ENCODE measurements at places on chromosomes 5 and 9.

DNA sequence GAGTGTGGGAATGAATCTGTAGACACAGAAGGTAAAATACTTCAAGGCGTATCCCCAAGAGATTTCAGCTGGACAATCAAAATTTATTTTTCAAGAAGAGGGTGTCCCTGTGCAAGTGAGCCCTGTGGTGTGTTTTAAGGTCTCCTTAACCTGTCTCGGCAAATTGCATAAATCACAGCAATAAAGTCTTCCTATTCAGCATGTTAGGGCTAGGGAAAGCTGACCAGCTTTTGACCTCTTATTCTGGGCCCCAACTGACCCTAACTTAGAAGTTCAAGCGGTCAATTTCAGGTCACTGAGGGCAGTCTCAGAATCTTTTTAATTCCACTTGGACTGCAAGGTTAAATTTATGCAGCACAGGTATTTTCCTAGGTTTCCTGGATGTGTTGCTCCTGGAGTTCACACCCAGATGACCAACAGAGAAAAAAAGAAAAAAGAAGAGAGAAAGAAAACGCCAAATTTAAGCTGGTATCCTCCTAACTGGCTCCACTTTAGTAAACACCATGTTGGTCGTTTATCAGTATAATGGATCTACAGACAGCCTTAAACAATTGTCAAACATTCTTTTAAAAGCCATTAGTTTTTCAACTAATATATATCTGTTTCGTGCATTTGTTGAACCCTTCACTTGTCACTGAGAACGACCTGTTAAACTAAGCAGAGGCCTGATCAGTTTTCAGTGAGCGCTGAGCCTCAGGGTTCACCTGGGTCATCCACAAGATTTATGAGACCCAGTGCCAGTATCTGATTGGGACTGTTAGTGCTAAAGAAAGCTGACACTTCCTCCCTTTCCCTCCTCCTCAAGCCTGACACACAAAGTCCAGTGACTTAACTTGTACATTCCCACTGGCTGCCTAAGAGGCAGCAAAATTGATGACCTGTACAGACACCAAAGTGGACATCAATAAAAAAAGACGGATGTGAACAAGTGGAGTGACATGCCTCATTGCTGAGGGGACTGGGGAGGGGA lies 546.1 kb downstream of the NR2F1-AS1 start:
- DNase-seq, result no peak

DNA sequence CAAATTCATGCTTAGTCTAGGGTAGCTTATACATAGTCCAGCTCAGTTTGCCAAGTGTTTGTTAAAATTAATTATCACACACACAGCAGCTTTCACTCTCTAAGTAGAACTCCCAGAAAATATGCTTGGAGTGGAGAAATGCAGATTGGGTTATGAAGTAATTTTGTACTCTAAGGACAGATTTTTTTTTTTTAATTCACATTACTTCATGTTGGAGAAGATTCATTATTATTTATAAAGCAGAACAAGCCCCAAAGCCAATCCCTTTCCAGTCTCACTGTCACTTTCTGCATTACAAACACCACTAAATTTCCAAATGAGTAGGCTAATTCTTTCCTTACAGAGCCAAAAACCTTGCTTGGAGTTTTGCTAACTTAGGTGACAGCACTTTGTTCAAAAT lies 11.7 kb upstream of the C9orf72 start:
- DNase-seq, result no peak

DNA sequence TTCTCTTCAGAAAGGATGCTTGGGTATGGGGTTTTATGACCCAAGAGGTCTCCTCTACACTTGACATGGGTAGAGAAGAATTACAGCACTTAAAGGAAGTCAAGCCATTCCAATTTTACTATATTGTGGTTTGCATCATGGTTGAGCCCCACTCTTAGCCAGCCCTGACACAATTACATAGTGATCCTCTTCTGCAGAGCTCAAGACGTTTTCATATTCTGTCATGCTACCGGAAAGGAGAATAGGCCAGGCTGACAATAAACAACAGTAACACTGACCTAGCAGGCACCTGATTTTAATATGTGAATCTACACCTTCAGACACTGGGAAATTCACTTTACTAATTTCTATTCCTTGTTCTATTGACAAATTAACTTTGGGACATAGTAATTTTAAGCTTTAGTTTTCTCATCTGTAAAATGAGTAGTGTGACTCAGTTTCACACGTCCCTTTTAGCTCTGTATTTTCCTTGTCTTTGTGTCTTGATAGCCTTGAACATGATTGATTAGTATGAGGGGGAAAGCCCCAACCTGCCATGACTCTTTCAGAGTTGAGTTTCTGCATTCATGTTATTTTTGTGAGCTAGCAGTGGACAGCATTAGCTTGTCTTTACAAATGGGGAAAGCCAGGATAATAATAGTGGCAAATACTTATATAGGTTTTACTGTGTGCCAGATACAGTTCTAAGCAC lies 83.8 kb downstream of the SV2C start:
- no peak for DNase-seq

DNA sequence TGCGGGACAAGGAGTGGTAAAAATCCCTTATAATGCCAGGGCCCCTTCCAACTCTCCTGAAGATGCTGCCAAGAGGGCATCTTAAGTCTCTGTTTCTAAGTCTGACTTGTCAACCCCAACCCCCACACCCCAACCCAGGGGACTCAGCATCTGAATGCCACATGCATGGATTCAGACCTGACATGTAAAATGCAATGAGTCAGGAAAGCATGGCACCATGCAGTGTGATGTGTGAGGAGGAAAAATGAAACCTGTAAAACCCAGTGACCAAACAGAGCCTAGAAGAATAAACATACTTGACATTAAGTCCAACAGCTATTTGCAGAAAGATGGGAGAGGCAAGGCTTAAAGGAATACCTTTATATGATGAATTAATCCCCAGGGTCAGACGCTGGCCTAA lies 112.4 kb downstream of the ASTN2 start:
- no peak for DNase-seq

DNA sequence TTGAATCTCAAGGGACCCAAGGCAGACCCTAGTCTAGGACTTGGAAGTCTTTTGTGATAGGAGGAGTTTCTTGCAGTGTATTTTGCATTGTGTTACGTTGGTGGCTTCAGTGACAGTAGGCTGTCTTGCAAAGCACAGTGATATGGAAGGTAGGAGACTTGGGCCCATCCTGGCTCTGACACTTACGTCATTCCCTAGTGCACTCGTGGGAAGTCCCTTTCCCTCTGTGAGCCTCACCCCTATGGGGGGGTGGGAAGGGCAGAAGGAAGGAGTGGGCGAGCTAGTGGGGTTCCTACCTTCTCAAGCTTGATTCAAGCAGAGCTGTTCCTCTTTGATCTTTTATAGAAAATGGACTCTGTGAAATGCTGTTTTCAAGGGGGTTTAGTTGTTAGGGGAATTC lies 9.2 kb upstream of the TEX53 start:
- no peak for DNase-seq

GRCh38 chr5:8766448-8766847 lies 779.4 kb downstream of the SEMA5A start:
- no peak for DNase-seq

DNA sequence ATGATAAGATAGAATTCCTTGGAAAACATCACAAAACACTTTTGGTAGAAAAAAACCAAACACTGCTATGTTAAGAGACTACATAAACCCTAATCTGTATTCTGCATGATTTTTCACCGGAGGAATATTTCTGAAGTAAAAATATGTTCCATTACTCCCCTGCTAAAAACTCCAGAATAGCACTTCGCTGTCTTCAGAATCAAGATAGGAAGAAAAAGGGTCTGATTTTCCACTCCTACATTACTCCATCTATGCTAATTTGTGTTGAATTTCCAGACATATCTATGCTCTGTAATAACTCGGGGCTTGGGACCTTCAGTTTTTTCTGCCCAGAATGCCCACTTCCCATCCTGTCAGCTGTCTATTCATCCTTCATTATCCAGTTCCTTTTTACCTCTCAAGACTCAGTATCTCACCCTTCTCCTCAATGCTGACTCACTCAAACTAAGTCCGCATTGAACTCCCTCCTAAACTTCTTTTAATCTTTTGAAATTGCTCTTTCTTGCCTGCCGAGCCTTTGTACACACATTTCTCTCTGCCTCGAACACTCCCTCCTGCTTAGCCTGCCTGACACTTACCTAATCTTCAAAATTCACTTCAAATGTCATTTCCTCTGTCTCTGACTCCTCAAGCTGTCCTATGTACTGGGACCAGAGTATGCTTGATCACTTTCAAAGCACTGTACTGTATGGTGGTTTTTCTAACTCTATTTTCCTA lies 171.0 kb downstream of the ARRDC3 start:
- peak; percentile 16 for DNase-seq

DNA sequence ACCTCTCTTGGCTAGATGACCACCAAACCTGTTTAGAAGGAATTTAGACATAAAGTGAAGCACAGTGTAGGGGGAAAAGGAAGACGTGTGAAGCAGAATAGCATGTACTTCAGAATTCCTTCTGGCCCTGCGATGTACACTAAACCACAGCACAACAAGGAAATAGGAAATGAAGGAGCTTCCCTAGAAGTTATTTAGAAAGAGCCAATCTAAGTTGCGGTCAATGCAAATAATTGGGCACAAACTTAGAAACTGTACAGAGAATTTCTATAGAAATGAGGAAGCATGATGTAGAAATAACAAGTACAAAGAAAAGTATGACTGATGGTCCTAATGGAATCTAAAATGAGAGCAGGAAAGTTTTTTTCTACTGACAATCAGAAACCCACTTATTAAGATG lies 41.5 kb downstream of the ANKRD55 start:
- DNase-seq, result no peak

GRCh38 chr5:2131196-2131595 lies 248.5 kb upstream of the IRX4 start:
- no peak for DNase-seq

DNA sequence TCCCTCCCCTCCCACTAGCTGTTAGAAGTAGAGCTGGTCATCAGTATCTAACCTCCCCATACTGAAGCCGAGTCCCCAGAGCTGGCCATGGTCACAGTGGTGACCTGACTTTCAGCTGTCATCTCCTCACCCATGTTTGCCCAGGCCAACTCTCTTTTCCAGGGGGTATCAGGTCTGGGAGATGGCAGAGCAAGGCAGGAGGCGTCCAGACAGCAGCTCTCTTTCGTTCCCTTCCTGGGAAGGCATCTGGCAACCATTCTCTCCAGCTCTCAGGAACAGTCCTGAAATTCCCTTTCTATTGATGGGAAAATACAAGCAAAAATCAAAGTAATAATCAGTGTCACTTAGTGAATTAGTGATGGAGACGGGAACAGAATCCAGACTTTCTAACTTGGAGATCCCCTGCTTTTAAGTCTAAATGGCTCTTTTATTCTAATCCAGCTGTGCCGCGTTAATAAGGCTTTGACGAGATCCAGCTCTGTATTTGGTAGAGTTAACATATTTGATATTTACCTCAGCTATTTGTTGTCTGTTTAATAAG lies 21.3 kb upstream of the AOPEP start:
- no peak for DNase-seq

DNA sequence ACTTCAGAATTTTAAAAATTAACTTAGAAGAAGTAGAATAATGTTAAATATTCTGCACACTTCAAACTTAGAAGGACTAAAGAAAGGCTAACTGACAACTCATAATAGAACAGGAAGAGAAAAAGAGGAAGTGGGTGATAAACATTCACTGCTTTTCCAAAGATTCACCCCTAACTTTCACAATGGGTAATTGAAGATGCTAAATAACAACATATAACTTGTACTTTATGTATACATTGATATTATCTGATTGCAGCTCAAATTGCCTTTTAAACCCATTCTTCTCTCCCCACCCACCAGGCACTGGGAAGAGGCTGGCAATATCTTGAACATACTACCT lies 376.6 kb downstream of the EFNA5 start:
- no peak for DNase-seq

GRCh38 chr9:24118190-24118589 lies 292.1 kb upstream of the ELAVL2 start:
- no peak for DNase-seq

DNA sequence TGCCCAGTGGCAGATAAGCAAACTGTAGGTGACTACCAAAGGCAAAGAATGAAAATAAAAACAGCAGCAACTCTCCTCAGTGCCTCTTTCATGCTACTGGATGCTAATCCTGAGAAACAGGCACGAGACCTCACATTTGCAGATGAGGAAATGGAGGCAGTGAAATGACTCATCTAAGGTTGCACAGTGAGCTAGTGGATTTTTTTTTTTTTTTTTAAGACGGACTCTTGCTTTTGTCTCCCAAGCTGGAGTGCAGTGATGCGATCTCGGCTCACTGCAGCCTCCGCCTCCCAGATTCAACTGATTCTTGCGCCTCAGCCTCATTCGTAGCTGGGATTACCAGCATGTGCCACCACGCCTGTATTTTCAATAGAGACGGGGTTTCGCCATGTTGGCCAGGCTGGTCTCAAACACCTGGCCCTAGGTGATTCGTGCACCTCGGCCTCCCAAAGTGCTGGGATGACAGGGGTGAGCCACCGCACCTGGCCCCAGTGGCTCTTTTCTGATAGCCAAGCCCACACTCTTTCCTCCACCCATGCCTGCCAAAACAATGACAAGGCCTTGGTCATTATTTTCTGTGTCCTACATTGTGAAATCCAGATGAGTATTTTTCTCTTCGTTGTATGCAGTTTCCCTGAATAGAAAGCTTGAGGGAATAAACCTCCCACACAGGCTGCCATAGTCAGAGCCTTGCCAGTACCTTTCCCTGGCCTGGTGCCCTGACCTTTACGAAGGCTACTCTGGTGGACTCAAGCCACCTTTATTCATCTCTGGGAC lies 19.2 kb downstream of the DOCK2 start:
- no peak for DNase-seq
